ENCODE measurements at places on chromosomes 7 and 10. TPM values are rescaled to one million over a fixed set of nuclear protein-coding genes. Genes with fewer than 3 reads are reported as not detected.
A peak's percentile ranks its signal among the peaks of the same experiment; 100 is the strongest.

Gene GDI2
- total RNA-seq, result 107 TPM

Gene ZNF273
- 3.0 TPM for total RNA-seq

Gene EPO
- not detected for total RNA-seq

Gene NOS3
- total RNA-seq, result 26.5 TPM

Gene ZNF853
- 14.2 TPM for total RNA-seq

Gene TWIST1
- total RNA-seq, result 1.2 TPM

Gene OPN4
- not detected for total RNA-seq

Gene CRHR2
- total RNA-seq, result 0.57 TPM

GRCh38 chr7:34158368-34159153 lies 253.2 kb downstream of the BMPER start:
- no peak for DNase-seq

- DNase-seq, result peak; percentile 74
Measured at GRCh38 chr7:2729893-2730716, 42.1 kb downstream of the AMZ1 start.

DNA sequence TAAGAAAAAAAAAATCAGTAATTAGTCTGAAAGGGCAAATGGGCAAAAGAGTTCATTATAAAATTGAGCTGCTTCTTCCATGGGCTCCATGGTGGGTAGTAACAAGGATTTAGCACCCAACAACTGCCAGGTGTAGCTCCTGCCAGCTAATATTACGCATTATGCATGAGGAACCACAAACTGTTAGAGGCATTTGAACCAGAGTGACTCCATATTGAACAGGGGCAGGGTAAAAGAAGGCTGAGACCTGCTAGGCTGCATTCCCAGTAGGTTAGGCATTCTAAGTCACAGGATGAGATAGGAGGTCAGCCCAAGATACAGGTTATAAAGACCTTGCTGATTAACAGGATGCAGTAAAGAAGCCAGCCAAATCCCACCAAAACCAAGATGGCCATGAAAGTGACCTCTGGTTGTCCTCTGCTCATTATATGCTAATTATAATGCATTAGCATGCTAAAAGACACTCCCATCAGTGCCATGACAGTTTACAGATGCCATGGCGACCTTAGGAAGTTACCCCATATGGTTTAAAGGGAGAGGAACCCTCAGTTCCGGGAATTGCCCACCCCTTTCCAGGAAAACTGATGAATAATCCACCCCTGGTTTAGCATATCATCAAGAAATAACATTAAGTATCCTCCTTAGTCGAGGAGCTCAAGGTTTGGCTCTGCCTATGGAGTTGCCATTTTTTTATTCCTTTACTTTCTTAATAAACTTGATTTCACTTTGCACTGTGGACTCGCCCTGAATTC lies 8.7 kb upstream of the PAPSS2 start:
- no peak for DNase-seq

GRCh38 chr10:52390388-52390787 lies 76.3 kb downstream of the DKK1 start:
- no peak for DNase-seq

- no peak for DNase-seq
Measured at GRCh38 chr10:95539560-95540284, 21.4 kb downstream of the SORBS1 start.
